ENCODE measurements at places on chromosomes 16 and 17. TPM values are rescaled to one million over a fixed set of nuclear protein-coding genes. Genes with fewer than 3 reads are reported as not detected.

GRCh38 chr17:77834170-77835115 is 124.1 kb upstream of the TNRC6C start:
- no peaks in the 10 kb centered on the region for H3K4me1 ChIP-seq
- peak; percentile 90 for DNase-seq
- H3K36me3 ChIP-seq: no peaks in the 10 kb centered on the region
- no peak overlapping the region for H3K27ac ChIP-seq

GRCh38 chr16:53605831-53606400 is 97.7 kb downstream of the RPGRIP1L start:
- H3K27me3 ChIP-seq: no peaks in the 10 kb centered on the region
- no peak for DNase-seq
- H3K27ac ChIP-seq: no peak overlapping the region
- peaks cover 2% of the 10 kb centered on the region for H3K4me1 ChIP-seq
- no peaks in the 10 kb centered on the region for H3K36me3 ChIP-seq

DNA sequence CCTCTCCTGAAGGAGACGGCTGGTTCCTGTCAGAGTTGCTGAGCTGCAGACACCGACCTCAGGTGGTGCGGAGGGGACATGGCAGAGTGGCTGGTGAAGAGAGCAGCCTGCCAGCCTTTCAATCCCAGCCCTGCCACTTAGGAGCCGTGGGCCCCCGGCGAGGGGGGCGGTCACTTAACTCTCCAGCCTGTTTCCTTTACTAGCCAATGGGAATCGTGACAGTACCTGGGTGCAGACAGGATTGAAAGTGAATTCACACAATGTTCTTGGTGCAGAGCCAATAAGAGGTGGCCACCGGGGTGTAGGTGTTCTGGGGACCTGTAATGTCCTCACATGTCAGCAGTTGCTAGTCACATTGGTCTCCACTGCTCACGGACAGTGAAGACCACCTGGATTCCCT is 13.5 kb downstream of the ACE start:
- DNase-seq: no peak
- H3K27ac ChIP-seq: no peak overlapping the region
- H3K4me3 ChIP-seq: no peak overlapping the region
- H3K27me3 ChIP-seq: no peaks in the 10 kb centered on the region

- no peaks in the 10 kb centered on the region for H3K4me1 ChIP-seq
- no peaks in the 10 kb centered on the region for H3K27me3 ChIP-seq
- no peak overlapping the region for H3K4me3 ChIP-seq
- H3K36me3 ChIP-seq: peaks cover 6% of the 10 kb centered on the region
- H3K27ac ChIP-seq: no peak overlapping the region
Measured at GRCh38 chr16:56231-56927, 2.8 kb downstream of the SNRNP25 start.

The MMP25 gene
- total RNA-seq: 11.4 TPM

The CCL13 gene
- 10.4 TPM for total RNA-seq

All from aorta (tissue), 5 donors.